Caudate nucleus (tissue), 63 donors: ENCODE measurements at places on chromosomes 5 and 9.

GRCh38 chr9:82363682-82364081 is 375.1 kb downstream of the SPATA31D1 start:
- DNase-seq: no peak

GRCh38 chr9:127053057-127053821 is 69.2 kb downstream of the ANGPTL2 start:
- DNase-seq: no peak

DNA sequence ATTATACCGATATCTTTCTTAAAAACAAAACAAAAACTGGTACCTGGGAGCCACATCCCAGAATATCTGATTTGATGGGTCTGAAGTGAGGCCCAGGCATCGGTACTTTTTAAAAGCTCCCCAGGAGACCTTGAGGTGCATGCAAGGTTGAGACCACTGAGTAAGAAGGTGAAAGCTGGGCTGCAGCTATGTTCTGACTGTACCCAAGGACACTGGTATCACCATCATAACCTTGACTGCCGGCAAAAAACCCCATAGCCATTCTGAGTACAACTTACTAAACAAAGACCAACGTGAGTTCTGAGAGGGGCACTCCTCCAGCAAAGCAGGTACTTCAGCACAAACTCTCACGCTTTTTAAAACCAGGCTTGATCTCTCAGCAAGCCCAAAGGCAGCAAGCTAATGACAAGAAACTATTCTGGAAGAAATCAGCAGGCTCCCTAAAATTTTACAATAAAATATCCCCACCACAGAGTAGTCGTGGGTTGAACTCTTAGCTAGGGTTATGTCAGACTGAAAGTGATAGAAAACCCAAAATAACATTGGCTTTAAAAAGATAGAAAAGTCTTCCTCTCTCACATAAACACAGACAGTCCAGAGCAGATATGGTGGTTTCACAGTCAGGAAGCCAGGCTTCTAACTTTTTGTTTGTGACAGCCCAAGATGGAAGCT is 263.9 kb downstream of the SAXO1 start:
- DNase-seq: no peak

- DNase-seq: no peak
Measured at GRCh38 chr5:134995850-134996402, 28.2 kb downstream of the CATSPER3 start.

GRCh38 chr5:109126481-109126880 is 283.3 kb downstream of the PJA2 start:
- DNase-seq: no peak

DNA sequence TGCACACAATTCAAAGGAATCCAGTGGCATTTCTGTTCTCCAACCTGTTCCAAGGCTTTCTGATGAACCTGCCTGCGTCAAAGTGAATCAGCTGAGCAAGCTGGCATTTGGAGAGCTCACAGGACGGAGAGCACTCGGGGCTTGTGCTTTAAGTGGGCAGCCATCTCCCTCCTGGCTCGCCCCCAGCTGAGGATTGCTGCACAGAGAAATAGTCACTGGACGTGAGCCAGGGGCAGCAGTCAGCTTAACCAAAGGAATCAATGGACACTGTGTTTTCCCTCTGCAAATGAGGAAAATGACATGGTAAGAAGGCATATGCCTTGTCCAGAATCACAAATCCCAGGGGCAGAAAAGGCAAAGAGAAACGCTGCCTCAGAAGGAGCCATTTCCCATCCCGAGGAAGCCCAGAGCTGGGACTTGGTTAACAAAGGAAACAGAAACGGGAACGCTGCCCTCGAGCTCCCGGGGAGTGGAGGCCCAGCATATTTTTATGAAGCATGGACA is 299.4 kb downstream of the ZSWIM6 start:
- DNase-seq: peak; percentile 69

DNA sequence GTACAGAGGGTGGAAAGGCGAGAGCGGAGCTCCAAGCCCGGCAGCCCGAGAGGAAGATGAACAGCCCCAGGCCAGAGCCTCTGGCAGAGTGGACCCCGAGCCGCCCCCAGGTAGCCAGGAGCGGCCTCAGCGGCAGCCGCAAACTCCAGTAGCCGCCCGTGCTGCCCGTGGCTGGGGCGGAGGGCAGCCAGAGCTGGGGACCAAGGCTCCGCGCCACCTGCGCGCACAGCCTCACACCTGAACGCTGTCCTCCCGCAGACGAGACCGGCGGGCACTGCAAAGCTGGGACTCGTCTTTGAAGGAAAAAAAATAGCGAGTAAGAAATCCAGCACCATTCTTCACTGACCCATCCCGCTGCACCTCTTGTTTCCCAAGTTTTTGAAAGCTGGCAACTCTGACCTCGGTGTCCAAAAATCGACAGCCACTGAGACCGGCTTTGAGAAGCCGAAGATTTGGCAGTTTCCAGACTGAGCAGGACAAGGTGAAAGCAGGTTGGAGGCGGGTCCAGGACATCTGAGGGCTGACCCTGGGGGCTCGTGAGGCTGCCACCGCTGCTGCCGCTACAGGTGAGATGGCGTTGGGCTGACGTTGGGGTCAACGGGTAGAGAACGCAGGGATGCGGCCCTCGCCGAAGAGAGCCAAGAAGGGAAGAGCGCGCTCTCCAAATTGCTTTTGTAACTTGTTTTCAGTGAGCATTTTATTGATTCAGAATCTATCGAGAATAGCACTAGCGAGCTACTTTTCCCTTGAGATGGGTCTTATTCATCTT is at the start of gene PTGER4:
PTGER4 (plus strand) TSS at position 3 of the 769 bp plus-strand sequence. CDS start 1,079 bp downstream, outside the sequence.
- no peak for DNase-seq

GRCh38 chr9:4596165-4596922 is 65.8 kb upstream of the PLPP6 start:
- DNase-seq: no peak

GRCh38 chr9:32665101-32665500 is 29.6 kb upstream of the TAF1L start:
- no peak for DNase-seq

DNA sequence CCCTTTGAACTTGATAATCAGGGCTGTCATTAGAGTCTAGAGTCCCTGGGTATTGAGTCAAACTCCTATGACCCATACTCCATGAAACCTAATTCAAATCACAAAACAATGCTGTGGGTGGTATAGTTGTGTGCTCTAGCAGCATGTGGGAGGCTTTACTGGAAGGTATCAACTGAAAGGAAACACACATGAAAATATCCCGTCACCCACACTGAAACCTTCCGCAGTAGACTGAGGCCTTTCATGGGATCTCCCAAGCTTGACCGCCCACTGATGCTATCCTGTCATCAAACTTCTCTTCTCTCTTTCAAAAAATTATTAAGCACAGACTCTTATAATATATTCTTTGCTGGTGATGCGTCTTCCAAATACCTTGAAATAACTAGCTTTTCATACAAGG is 569.1 kb upstream of the MEF2C start:
- no peak for DNase-seq

- no peak for DNase-seq
Measured at GRCh38 chr5:122971333-122971732, 65.2 kb downstream of the PPIC start.
